ENCODE measurements at places on chromosomes 5 and 9.

DNA sequence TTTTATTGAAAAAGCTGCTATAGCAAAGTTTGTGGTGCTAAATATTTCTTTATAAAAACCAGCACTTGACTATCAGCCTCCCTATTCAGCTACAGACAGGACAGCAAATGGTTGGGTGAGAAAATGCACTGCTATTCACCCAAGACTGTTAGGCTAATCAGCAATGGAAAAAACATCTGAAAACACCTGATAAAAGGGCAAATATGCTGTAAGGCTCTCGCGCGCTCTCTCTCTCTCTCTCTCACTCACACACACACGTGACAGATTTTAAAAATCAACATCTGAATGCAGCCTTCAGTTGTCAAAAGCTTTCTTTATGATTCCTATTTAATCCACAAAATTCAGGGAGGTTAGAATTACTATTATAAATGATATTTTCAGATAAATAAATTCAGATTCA lies 80.2 kb downstream of the HTR4 start:
- no peak for DNase-seq

GRCh38 chr5:154095904-154096303 lies 57.1 kb downstream of the MFAP3 start:
- DNase-seq, result no peak

GRCh38 chr9:122065923-122066629 lies 27.0 kb downstream of the TTLL11 start:
- no peak for DNase-seq

- no peak for DNase-seq
Observed at GRCh38 chr9:18675332-18675731, 201.4 kb downstream of the ADAMTSL1 start.

DNA sequence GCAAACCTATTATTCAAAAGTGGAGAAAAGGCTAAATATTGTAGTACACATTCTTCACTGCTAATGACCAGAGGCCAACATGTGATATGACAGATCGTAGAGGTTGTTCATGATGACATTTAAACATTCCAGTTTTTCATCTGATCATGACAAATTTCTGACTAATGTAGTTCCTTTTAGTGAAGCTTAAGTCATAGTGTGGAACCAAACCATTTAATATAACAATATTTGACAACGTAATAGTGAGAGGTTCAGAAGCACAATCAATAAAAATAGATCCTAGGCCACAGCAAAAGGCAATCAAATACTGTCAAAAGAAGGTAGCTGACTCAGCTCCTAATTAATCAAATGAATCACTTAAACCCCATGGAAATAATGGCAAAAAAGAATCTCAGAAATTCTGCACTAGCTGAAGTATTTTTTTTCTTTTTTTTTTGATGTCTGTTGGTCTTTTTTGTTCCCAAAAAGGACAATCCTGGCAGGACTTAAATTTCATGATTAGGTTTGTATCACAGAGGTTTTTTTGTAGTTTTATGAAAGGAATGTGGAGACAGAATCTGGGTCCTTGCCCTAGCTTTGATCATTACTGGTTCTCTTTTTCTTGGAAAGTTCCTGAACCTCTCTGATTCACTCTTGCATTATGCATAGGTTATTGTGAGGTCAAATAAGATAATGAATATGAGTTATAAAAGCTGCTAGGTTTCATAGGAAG lies 795.0 kb downstream of the DTWD2 start:
- DNase-seq, result no peak

DNA sequence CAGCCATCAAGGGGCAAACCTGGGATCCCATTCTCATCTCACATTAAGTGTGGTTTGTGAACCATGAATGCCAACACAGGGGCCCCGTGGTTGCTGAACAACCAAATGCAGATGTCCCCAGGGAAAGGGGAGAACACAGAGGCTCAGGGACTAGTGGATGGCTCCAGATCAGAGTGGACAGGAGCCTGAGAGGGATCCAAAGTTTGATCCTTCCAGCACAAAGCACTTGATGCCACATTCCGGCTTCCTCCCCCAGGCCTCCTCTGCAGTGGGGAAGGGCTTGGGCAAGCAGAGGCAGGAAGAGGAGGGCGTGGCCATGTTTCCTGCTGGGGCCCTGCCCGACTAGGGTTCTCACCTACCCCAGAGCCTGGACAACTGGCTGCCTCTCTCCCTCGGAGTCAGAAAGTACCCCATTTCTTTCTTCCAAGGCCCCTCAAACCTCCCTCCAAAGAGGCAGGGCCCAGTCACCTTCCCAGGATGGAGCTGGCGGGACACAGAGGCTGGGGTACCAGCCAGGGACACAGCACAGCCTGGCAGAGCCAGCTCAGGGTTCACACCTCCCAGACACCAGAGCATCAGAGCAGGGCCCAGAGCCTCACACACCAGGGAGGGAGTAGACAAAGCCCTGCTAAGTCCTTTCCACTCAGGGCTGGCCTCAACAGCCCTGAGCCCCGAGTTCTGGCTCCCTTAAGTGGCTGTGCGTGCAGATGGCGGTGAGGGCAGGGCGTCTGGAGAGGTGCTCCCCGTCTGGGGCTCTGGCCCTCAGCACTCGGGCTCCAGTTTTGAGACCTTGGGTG lies 4.3 kb upstream of the RNF44 start:
- DNase-seq, result no peak

Data from upper lobe of left lung (tissue), 6 donors.